ENCODE measurements at places on chromosomes 5 and 9.

- no peak for DNase-seq
Measured at GRCh38 chr5:1916041-1917001, 33.6 kb upstream of the IRX4 start.

GRCh38 chr5:144979516-144980264, 809.0 kb downstream of the KCTD16 start:
- no peak for DNase-seq

- DNase-seq, result no peak
Measured at GRCh38 chr9:132472599-132472998, 62.6 kb downstream of the CFAP77 start.

DNA sequence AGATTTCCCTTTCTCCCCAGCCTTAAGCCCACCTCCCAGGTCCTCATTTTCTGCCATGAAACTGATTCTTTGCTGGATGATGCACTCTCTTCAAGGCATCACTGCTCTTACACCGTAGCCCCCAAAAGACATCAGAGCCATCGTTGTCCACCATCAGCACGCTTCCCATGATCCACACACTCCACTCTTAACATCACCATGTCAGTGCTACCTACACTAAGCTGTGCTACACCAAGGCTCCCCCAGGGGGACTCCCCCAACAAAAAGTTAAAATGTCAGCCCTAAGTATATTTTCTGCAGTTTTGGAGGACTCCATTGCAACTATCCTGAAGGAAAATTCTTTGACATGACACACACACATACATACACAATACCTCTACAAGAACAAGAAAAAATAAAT, 34.1 kb upstream of the KIF2A start:
- no peak for DNase-seq

DNA sequence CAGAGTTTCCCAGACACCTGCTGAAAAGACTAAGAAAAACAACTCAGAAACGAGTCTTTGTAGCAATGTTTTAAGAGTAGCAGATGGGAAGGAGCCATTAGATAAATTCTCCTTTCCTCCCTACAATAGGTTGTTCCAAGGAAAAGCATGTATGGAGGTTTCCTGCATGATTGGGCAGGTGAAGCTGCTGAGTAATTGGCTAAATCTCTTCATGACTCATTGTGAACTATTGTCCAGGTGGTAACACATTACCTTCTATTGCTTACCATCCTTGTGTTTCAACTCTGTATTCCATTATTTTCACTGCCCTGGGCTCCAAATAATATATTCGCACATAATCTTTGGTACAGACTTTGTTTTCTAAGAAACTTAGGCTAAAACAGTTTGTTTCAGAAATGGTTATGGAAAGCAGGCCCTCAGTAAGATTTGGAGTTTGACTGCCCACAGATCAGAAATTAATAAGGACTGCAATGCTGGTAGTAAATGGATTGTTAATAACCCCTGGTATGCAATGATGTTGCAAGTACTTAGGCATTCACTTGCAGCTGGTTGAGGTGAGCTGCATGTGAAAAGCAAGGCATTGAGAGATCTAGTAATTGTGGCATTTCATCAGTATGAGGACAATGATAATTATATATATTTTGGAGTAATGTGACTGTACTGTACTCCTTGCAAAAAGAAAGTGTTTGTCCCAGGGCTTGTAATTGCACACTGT, 281.4 kb upstream of the VLDLR start:
- no peak for DNase-seq

DNA sequence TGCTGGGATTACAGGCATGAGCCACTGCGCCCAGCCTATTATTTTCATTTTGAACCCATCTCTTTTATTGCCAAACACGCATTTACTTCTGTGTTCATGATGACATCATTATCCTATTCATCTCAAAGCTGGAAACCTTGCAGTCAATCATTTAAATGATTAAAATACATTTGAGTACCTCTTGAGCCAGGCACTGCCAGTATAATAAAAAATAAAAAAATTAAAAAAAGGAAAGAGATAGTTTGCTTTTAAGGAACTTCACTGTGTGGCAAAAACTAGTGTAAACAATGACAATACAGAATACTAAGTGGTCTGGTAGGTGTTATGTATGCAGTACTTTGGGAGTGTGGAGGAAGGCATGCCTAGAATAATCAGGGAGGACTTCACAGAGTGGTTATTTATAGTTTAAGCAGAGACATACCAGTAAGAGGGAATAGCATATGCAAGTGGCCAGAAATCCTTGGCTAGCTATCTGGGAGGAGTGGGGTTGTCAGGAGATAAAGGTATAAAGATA, 8.6 kb downstream of the NSD1 start:
- DNase-seq, result no peak

DNA sequence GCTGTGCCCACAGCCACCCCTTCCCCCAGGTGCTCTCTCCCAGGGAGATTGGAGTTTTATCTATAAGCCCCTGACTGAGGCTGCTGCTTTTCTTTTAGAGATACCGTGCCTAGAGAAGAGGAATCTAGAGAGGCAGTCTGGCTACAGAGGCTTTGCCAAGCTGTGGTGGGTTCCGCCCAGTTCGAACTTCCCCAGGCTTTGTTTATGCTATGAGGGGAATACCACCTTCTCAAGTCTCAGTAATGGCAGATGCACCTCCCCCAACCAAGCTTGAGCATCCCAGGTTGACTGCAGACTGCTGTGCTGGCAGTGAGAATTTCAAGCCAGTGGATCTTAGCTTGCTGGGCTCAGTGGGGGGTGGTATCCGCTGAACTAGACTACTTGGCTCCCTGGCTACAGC, 157.4 kb downstream of the CAAP1 start:
- no peak for DNase-seq

GRCh38 chr5:173707392-173707791, 90.9 kb upstream of the BOD1 start:
- DNase-seq, result no peak

DNA sequence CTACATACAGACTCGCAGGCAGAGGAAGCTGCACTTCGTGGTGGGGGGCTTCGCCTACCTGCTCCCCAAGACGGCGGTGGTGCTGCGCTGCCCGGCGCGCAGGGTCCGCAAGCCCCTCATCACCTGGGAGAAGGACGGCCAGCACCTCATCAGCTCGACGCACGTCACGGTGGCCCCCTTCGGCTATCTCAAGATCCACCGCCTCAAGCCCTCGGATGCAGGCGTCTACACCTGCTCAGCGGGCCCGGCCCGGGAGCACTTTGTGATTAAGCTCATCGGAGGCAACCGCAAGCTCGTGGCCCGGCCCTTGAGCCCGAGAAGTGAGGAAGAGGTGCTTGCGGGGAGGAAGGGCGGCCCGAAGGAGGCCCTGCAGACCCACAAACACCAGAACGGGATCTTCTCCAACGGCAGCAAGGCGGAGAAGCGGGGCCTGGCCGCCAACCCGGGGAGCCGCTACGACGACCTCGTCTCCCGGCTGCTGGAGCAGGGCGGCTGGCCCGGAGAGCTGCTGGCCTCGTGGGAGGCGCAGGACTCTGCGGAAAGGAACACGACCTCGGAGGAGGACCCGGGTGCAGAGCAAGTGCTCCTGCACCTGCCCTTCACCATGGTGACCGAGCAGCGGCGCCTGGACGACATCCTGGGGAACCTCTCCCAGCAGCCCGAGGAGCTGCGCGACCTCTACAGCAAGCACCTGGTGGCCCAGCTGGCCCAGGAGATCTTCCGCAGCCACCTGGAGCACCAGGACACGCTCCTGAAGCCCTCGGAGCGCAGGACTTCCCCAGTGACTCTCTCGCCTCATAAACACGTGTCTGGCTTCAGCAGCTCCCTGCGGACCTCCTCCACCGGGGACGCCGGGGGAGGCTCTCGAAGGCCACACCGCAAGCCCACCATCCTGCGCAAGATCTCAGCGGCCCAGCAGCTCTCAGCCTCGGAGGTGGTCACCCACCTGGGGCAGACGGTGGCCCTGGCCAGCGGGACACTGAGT, 255.9 kb downstream of the SAXO1 start:
- DNase-seq, result no peak

GRCh38 chr5:132674671-132675506, 1.1 kb downstream of the IL4 start:
- DNase-seq, result no peak

- no peak for DNase-seq
Measured at GRCh38 chr5:71895546-71895945, 176.5 kb downstream of the CARTPT start.

GRCh38 chr9:131583836-131584555, 38.7 kb downstream of the PRRT1B start:
- no peak for DNase-seq

DNA sequence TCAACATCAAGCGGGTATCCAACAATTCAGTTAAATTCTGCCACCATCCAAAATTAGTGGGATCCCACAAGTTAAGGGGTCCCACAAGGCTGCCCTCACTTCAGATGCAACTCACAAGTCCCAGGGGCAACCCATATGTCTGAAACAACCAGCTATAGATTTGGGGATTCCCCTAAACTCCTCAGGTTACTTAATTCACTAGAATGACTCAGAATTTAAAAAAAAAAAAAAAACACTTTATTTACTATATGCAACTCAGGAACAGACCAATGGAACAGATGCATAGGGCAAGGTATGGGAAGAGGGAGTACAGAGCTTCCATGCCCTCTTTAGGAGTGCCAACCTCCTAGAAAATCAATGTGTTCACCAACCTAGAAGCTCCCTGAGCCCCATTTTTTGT, 15.1 kb downstream of the AUH start:
- no peak for DNase-seq

DNA sequence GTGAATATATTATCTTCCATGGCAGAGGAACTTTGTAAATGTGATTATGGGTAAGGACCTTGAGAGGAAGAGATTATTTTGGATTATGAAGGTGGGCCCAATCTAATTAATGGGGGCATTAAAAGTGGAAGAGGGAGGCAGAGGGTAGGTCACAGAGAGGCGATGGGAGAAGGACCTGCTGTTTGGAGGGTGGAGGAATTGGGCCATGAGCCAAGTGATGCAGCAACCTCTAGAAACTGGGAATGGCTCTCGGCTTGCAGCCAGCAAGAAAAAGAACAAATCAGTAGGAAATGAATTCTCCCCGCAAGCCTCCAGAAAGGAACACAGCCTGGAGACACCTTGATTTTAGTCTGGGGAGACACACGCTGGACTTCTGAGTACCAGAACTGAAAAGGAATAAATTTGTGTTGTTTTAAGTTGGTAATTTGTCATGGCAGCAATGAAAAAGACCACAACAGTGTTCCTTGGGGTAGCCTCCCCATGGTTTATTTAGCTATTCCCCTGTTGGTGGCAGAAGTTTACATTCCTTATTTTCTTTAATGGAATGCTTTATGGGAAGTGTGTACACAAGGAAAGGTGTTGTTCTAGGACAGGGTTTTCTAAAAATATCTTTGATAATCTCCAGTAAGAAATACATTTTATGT, 103.6 kb downstream of the HSPA4 start:
- no peak for DNase-seq
